ENCODE measurements at places on chromosomes 2 and 18. TPM values are rescaled to one million over a fixed set of nuclear protein-coding genes. Genes with fewer than 3 reads are reported as not detected.

ST6GAL2 gene
- 5.3 TPM for total RNA-seq

- DNase-seq, result no peak
These were observed 113.4 kb upstream of the AQP4 start for GRCh38 chr18:26978812-26979341.

VSNL1 gene
- total RNA-seq, result 18.1 TPM

GRCh38 chr2:7969756-7970515 is 711.9 kb upstream of the ID2 start:
- DNase-seq, result no peak

- peak; percentile 77 for DNase-seq
These were observed 65.1 kb downstream of the MBP start for GRCh38 chr18:77067291-77068061.

- DNase-seq, result no peak
These were observed 7.1 kb upstream of the GRHL1 start for GRCh38 chr2:9944330-9944758.

GRCh38 chr2:200373231-200373630 is 66.7 kb downstream of the SPATS2L start:
- DNase-seq, result no peak

DNA sequence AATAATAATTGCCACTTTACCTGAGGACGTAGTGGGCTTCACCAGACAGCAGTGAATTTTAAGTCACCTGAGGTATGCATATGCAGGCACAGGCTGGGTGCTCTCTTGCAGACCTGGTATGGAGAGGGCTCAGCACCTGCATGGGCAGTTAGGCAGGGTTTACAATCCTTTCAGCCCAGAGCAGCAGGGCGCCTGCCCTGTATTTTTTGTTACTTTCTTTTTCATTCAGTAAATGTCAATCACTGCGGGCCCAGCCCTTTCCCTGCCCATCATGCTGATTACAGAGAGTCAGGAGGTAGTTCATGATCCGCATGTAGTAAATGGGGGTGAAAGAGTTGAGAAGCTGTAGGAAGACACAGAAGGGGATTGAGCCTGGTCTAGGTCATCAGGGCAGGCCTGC is 147.0 kb upstream of the ALPP start:
- DNase-seq, result no peak

- peak; percentile 73 for DNase-seq
These were observed 2.8 kb downstream of the SH3BP4 start for GRCh38 chr2:234954551-234954992.

NAB1 gene
- 112 TPM for total RNA-seq

CD226 gene
- 0.23 TPM for total RNA-seq

CFC1 gene
- not detected for total RNA-seq

- DNase-seq, result no peak
These were observed 81.7 kb downstream of the SPRED2 start for GRCh38 chr2:65350651-65351056.

CPLX4 gene
- not detected for total RNA-seq

LBX2 gene
- 1.2 TPM for total RNA-seq
